ENCODE measurements at places on chromosomes 5 and 9.
A peak's percentile ranks its signal among the peaks of the same experiment; 100 is the strongest.

DNA sequence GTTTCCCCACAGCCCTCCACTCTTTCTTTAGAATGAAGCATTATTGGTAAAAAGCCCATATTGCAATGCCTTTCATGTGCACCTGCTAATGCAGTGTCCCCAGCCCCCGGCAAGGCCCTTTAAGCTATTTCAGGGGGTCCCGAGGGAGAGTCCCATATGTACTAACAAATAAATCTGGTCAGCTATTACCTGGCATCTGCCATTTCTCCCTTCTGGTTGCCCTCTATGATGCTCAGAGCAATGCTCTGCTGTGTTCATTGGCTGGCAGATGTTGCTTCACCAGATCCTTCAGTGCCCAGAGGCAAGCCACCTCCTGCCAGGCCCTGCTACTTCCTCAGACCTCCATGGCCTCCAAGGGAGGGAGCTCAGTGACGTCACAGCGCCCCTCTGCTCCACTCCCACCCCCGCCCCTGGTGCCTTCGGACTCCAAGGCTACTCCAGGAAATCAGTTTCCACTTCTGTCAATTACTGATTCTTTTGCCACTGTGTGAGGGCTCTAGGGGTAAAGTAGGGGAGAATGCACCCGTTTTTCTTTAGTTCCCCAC lies 201.1 kb upstream of the GLRA1 start:
- no peak for DNase-seq

DNA sequence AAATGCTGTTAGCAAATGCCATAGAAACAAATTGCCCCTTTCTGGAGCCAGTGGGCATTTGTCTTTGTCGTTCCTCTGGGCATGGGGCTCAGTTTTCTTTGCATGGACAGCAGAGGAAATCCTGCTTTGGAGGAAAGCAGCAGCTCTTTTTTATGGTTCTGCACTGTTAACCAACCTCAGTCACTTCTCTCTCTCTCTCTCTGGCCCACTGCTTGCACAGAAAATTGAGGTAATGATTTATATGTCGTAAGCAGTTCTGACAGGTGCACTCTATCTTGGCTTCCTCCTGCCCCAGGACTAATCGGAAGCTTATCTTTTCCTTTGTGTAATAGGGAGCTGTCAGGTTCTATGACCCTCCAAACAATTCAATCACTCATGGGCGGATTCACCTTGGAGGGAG lies 159.6 kb upstream of the GPR151 start:
- DNase-seq, result no peak

DNA sequence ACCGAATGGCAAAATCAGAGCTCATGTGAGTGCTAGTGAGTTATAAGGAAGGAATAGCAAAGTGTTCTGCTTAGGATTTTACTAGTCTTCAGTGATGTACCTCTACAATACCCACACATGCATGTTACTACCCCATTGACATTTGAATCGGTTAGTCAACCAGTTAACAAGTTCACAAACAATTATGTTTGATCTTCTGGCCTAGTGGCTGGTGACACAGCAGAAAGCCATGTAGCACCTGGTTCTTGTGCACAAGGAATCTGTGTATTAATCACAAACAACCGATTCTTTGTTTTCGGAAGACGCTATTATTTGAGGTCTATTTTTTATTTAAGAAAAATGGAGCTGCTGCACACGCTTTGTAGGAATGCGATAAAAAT lies 41.9 kb downstream of the NTRK2 start:
- no peak for DNase-seq

- no peak for DNase-seq
Observed at GRCh38 chr5:147801461-147801860, 18.9 kb upstream of the JAKMIP2 start.

DNA sequence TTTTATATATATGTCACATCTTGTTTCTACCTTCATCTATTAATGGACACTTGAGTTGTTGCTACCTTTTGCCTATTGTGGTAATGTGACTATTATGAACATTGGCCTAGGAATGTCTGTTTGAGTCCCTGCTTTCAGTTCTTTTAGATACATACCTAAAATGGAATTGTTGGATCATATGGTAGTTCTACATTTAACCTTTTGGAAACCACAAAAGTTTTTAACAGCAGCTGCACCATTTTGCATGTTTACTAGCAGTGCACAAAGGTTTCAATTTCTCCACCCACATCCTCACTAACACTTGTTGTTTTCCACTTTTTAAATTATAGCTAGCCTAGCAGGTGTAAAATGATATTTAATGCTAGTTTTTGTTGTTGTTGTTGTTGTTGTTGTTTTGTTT lies 88.4 kb downstream of the GALNT10 start:
- DNase-seq, result no peak

GRCh38 chr5:73440262-73440661 lies 8.3 kb downstream of the FOXD1 start:
- DNase-seq, result no peak

DNA sequence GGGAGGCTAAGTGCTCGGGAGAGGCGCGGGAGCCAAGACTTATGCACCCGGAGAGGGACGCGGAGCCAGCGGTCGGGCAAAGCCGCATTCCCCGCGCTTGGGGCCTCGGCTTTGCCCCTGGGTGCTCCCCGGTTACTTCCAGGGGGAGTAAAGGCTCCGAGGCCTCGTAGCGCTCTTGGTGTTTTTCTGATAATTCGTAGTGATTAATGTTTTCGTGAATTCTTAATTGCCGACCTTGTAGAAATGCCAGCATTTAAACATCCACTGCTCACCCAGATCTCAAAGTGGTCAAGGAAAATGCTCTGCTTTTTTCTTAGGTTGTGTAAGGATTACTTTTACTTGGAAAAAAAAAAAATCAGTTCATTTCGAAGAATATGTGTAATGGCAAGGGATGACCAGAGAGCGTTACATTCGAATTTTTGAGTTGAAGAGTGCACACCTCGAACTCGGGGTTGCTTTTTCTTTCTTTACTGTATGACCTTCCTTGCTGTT lies 654 bp upstream of the TUT7 start:
- peak; percentile 25 for DNase-seq

DNA sequence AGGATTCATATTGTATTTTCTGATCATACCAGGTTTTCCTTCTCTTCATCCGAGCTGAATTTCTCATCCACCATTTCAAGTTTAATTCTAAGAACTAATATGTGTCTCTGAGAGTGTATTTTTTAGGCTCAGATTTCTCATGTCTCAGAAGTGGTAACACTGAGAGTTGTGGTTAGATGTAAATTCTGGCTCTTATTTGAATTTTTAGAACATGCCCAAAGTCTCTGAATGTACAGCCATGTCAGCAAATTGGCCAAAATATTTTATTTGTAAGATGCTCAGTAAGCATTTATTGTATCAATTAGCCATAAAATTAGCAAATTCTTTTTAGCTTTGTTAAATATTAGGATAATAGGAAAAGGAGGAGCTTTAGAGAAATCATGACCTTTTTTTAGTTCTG lies 16.6 kb downstream of the SV2C start:
- DNase-seq, result no peak

DNA sequence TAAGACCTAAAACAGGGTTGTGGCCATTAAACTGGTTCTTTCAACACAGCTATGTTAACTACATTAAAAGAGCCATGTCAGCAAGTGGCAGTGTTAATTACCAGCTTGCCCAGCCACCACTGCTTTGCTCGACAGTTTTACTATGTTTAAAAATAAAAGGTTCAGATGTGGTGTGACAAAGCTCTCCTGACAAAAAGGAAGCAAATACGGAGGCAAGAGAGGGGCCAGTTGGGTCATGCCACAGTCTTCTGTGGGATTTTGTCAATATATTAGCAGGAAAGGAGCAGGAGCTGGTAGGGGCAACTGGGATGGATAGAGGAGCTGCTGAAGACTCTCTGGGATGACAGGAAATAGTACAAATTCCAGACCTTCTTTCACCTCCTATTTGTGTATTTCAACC lies 113.5 kb upstream of the PCA3 start:
- no peak for DNase-seq

DNA sequence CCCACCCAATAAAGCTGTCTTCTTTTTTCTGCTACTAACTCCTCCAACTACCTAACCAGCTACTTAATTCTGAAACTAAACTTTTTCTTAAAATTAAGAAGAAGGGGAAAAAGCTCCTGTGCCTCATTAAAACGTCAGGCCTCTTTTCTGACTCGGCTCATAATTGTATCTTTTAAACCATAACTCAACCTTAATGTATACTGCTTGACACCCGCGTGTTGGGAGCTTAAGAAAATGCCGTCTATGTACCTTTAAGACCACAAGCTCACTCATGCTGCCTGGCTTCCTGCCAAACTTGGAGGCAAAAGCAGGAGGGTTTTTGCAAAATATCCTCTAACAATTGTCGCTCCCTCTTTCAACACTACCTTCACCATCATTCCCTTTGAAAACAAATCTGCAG lies 5.0 kb downstream of the EBF1 start:
- no peak for DNase-seq

GRCh38 chr9:97984188-97985057 lies 1.3 kb downstream of the ANP32B start:
- DNase-seq, result peak; percentile 38

Measured in HTR-8/SVneo (cell line).